ENCODE measurements at places on chromosomes 4 and X.

- ATAC-seq, result no peak
Observed at GRCh38 chr4:86924811-86925210, 10.0 kb upstream of the AFF1 start.

DNA sequence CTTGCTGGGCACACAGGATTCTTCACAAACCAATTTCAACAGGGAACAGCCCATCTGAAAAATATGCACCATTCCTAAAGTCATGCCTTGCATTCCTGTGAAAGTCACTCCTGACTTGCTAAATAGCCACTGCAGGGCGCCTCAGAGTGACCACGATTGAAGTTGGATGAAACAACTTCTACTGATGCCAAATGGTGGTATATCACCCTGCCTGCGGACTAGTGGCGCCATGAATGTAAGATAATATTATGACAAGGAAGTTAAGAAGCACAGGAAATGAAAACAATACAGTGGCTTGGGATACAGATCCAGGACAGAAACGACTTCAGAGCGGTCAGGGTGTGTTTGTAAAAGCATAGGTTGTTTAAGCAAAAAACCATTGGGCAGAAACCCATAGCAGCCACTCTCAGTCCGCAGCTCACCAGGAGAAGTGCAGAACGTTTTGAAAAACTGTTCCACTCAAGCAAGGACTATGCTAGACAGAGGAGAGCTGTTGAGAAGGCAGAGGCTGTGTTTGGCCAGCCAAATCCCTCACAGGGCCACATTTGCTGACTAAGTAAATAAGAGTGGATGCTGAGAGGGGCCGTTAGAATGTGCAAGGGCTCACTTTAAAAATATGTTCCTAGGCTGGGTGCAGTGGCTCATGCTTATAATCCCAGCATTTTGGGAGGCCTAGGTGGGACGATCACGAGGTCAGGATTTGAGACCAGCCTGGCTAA lies 250.4 kb downstream of the PTTG2 start:
- ATAC-seq, result peak; percentile 12

DNA sequence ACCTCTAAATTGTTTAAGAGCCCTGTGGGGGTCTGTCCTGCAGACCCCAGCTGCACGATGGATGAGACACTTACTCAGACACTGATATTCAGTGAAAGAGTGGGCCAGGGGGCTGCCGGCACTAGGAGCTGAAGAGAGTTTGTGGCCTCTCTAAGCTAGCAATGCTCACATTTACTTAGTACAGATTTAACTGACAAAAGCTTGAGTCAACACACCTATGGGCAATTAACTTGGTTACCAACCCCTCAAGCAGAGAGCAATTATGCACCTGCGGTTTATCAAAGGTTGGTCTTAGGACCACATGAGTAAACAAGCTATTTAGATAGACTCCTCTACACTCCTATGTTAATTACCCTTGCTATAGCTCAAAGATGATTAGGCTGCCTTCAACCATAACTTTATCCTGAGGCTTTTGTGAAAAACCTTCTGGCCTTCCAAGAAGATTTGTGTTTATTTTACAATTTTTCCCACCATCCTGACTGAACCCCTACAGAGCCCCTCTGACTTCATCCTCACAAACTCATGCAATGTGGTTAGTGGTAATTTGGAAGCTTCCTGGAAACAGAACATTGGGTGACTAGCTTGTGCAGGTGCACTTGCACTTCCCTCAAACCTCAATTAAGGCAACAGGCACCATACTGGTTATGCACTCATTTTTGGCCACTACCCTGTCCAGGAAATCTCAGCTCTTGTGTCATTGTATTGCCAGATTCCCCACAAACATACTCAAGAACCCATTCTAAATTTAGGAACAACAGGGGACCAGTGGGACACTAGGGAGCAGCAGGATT lies 234.4 kb upstream of the ITM2A start:
- no peak for ATAC-seq

GRCh38 chr4:2250357-2251072 lies 8.6 kb upstream of the HAUS3 start:
- ATAC-seq, result no peak

GRCh38 chrX:134388161-134389109 lies 71.5 kb upstream of the HPRT1 start:
- ATAC-seq, result no peak

- ATAC-seq, result no peak
Observed at GRCh38 chrX:791479-792034, 161.0 kb downstream of the SHOX start.

GRCh38 chrX:115233497-115234455 lies at the start of gene LRCH2:
TSS of gene LRCH2 (minus strand) at chrX:115234096. CDS start at chrX:115234041, 55 bp downstream.
- ATAC-seq, result peak; percentile 75

DNA sequence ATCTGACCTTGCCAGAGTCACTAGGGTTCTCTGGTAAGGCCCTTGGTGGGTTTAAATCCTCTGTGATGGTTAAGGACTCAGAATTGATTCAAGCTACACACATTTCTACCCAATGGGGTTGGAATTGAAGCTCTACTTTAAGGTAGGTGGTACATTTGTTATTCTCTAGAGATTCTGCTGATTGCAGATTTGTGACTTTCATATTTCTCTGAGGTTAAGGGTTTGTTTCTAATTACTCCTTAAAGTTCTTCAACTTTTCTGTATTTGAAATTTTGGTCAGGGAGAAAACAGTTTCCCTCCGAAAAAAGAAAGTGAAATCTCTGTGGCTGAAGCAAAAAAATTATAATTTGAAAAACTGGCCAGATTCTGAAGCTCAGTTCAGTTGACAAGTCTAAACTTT lies 25.8 kb upstream of the USP46 start:
- ATAC-seq, result no peak
